Uterus (tissue), 4 donors: ENCODE measurements at places on chromosomes 12 and 14. TPM values are rescaled to one million over a fixed set of nuclear protein-coding genes. Genes with fewer than 3 reads are reported as not detected.
A peak's percentile ranks its signal among the peaks of the same experiment; 100 is the strongest.

STAB2 gene
- total RNA-seq, result 2.6 TPM

NKX2-1 gene
- total RNA-seq, result not detected

TTC9 gene
- total RNA-seq, result 1.2 TPM

FOXG1 gene
- not detected for total RNA-seq

DNA sequence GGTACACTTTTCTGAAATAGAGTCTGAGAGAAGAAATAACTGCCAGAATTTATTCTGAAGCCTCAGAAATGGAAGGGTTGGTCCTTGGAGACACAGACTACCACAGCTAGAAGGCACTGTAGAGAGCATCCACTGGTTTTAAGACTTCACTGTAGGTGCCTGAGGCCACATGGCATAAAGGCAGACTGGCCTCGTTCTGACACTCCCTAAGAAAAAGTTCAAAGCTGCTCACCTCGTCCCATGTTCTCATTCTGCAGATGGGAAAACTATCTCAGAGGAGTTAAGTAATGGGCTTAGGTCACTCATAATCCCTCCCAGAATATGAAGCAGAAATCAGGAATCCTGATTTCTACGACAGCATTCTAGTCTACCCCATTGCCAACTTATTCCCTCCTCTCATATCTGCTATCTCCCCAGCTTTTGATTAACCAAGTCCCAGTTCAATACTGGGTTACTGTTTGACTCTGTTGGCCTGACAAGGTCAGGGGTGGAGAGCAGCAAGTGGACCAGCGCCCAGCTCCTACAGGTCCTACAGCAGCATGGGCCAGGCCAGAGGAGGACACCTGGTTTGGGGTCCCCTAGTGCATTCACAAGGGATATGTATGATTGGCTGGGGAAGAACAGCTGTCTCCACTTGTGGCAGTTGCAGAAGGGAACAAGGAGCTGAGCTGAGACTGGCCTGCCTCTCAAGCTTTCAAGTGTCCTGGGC, 3.7 kb downstream of the ITGA5 start:
- DNase-seq, result no peak

GRCh38 chr14:78073028-78073427, 97.1 kb upstream of the NRXN3 start:
- no peak for DNase-seq

DNA sequence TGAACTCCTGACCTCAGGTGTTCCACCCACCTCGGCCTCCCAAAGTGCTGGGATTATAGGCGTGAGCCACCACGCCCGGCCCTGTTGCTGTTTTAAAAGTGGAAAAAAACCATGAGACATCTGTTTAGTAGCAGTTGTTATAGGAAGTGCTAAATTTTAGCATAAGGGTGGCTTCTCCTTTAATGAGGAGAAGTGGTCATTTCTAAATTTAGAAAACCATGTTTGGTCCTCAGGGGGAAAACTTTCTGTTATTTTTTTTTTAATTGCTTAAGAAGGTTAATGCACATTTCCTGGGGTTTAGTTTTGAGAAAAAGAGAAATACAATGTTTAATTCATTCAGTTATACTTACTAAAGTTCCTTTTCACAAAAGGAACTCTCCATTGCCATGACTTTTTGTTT, 102.1 kb downstream of the MYRFL start:
- DNase-seq, result no peak

- DNase-seq, result peak; percentile 76
Measured at GRCh38 chr12:124504273-124505000, 63.0 kb downstream of the NCOR2 start.

DNA sequence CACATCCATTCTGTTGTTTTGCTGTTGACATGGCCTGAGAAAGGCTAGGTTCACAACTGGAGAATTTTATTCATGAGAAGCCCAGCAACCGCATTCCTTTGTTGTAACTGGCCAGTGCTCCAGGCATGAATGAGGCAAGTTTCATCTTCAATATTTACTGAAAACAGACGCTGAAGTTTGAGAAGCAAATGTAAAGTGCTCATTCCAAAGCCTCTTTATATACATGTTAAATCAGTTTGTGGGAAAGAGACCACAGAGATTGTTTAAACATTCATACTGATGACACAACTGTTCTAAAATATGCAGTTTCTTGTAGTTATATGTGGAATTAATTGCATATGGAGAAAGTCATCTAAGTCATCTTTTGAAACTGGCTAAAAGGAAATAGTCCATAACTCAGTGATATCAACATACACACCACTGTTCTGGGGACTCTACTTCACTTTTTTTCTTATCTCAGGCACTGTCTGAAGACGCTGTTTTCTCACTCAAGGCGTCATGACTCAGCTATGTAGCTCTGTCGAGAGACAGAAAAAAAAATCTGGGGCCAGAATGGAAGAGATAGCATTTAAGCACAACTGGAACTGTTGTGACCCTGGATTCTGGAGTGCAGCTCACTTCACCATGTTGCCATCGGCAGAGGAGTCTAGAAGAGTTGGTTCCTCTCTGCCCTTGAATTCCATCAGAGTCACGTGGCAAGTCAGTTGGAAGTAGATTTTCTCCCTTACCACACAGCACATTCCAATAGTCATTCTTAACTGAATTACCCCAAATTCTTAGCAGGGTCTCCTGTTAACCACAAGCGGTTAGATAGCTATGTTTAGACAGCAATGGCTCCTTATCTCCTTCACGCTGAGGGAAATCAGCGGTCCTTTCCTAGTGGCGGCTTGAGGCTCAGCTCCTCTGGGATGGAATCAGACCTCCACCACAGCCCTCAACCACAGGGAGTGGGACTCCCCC, 258.4 kb upstream of the HMGA2 start:
- no peak for DNase-seq

DNA sequence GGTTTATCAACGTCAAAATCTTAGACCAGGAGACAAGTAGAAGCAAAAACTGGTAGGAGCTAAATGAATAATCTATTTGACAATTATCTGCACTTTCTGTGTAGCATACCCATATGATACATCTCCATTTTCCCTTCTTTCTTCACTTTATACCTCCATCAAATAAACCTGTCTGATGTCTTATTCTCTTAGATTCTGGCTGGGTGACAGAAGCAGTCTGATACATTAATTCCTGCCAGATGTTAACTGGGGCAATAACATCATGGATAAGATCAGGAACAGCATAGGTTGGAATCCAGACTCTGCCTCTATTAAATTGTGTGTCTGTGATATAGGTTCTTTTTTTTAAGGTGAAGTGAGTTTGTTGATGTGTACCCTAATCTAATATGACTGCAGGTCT, 11.7 kb upstream of the RERG start:
- DNase-seq, result no peak

DNA sequence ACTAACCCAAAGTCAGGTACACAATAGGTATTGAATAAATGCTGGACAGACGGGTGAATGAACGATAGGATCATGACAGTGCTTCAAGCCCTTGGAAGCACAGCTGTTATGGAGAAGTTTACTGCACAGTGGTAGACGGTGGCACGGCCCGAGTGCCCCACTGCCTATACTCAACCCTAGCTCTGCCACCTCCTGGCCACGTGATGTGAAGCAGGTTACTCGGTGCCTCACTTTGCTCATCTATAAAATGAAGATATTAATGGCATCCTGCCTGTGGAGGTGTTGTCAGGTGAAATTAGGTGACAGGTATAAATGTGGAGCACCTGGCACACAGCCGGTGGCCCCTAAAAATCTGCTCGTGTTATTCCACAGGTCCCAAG, 5.8 kb downstream of the ASB2 start:
- DNase-seq, result no peak

DNA sequence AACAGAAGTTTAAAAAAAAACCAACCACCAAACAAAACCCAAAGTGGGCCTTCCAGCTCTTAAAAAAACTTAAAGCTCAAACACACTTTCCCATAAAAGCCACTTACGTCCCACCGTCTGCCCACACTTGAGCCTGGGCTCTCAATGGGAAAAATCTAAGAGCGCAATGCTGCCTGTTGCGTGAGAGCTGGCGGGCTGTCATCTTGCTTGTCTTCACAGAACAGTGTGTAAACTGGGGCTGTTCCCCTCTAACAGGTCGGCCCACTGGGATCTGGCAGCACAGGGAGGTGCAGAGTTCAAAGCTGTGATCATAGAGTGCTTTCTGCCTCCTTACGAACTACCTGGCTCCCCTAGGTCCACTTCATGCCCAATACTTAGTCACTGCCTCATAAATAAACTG, 80.0 kb downstream of the DICER1 start:
- no peak for DNase-seq

- DNase-seq, result no peak
Measured at GRCh38 chr14:79370969-79371368, 840.3 kb downstream of the DIO2 start.

DNA sequence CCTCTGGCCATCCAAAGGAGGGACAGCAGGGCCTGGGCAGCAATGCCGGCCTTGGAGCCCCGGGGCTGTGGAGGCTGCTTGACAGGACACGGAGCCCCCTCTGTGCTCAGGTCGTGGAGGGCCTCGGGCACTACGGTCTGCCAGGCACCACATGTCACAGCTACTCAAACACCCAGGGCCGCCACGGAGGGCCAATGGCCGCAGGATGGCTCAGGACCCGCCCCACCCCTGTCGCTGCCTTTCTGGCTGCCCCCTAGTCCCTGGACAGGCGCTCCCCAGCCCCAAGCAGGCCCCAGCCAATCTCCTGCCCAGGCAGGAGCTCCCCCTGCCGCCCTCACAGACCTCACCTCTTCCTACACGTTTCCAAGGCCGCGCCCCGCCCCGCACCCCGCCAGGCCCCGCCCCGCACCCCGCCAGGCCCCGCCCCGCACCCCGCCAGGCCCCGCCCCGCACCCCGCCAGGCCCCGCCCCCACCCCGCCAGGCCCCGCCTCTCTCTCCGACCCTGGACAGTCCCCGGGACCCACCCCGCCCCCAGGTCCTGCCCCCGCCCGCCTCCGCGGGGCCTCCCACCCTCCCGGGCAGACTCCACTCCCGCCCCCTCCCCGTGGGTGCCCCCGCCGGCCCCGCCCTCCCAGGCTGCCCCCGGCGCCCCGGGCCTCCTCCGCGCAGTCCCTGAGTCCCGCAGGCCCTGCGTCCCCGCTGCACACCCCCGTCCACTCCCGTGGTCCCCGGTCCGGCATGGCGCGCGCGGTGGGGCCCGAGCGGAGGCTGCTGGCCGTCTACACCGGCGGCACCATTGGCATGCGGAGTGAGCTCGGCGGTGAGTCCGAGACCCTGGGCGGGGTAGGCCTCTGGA, at the start of gene ASPG:
Gene ASPG, plus strand, starts transcription at position 669 of the 857 bp plus-strand sequence. Its CDS starts 71 bp downstream, at position 740.
- peak; percentile 61 for DNase-seq

DNA sequence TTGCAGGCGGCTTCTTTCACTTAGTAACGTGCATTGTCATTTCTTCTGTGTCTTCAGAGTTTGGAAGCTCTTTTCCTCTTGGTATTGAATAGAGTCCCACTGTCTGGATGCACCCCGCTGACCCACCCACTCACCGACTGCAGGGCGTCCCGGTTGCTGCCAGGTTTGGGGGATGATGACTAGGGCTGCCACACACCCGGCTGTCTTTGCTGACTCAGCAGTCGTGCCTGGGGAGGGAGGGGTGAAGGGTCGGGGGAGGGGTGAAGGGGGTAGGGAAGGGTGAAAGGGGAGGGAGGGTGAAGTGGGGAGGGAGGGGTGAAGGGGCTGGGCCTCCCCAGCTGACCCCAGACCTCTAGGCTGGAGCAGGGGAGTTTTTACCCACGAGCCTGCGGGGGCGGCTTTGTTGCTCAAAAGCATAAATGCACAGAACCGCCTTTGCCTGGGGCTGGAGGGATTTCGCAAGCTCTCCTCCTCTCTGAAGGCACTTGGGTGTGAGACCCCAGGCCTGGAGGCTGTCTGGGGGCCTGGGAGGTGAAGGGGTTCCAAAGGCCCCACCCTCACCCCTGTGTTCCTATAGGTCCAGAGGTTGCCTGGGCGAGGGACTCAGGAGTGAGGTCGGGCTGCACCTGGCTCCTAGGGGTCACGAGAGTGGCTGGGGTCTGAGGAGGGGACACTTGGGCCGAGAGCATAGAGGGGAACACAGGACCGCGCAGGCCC, 31.3 kb upstream of the ULK1 start:
- DNase-seq, result no peak

GRCh38 chr14:59161561-59162175, 26.8 kb upstream of the DAAM1 start:
- DNase-seq, result peak; percentile 20

- DNase-seq, result no peak
Measured at GRCh38 chr12:47829584-47829983, 9.9 kb upstream of the HDAC7 start.

DNA sequence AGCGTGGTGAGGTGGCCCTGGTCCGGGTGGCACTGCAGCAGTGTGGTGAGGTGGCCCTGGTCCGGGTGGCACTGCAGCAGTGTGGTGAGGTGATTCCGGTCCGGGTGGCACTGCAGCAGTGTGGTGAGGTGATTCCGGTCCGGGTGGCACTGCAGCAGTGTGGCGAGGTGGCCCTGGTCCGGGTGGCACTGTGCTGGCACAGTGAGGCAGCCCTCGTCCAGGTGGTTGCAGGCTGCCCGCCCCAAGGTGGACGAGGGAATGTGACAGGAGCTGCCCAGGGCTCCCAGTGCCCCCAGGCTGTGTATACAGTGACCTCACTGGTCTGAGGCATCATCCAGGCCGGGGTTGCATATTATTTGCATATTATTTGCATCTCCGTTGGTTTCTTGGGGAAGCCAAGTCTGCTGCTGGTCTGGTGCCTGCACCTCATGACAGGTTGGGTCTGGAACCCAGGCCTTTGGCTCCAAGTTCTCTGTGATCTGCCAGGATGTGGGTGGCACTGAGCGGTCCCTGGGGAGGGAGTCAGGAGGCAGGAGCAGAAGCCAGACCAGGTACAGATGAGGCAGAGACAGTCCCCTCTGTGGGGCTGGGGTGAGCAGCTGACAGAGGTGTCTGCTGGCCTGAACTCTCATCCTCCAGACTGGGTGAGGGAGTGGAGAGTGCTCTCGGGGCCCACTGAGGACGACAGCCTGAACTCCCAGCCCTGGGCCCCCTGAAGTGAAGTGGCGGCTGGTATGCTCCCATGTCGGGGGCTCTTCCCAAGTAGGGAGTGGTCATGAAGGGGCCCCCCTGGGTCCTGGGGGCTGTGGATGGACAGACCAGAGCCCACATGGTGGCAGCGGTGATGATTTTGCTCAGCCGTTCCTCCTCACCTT, 79.3 kb downstream of the KIF26A start:
- DNase-seq, result no peak

DNA sequence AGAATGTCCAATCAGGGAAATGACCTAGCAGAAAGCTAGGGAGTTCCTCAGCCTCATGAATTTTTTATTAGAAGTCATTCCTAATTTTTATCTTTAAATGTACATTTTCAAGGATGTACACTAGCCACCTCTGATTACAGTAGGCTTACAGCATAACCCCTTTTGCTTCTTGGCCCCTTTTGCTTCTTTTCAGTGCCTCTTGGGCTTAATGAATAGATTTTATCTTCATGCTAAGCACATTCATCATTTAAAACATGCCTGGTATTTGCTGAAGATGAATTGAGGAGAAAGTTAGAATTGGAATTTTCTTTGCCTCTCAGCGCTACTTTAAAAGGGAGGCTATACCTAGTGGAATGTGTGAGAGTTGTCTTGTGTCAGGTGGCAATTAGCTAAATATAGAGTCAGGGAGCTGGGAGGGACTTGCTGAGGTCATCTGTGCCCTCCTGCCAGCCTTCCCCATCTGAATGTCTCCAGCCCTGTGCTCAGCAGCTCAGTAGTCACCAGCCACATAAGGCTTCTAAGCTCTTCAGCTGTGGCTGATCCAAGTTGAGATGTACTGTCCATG, 132.1 kb downstream of the SAMD4A start:
- no peak for DNase-seq
